Caudate nucleus (tissue), 63 donors: ENCODE measurements at places on chromosomes 1 and 21.

DNA sequence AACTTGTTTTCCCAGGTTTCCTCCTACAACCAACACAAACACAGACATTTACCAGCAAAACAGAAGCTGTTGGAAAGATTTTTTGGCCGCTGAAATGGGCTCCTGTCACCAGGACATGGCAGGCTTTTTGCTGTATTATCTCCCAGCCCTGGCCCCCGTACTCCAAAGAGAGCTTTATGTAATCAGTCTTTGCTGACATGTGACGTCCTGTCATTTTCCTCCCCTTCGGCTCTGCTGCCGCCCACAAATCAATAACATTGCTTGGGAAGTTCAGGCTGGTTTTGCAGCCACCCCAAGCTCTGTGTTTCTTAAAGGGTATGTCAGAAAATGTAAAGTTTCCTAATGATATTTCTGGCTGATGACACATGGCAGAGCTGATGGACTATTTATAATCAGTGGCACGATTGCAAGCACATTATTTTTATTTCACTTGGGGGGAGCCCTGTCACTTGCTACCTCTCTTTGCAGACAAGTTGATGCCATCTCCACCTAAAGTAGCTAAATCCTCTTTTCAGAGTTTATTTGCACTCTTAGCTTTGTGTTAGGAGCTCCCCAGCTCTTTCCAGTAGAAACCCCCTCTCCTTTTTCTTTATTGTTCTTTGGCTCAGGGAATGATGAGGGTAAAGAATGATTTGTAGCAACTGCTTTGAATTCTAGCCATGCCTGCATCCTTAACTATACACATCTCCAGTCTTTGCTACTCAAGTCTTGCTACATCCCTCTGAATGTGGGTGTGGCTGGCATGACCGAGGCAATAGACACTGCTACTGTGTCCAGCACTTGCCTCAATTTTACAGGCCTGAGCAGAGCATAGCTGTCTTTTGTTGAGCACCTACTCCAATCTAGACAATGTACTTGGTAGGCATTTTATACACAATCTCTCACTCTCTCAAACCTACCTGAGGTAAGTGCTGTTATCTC, 67.3 kb downstream of the ELAVL4 start:
- DNase-seq, result no peak

- DNase-seq, result no peak
Measured at GRCh38 chr21:44865561-44866280, 7.8 kb downstream of the PTTG1IP start.

DNA sequence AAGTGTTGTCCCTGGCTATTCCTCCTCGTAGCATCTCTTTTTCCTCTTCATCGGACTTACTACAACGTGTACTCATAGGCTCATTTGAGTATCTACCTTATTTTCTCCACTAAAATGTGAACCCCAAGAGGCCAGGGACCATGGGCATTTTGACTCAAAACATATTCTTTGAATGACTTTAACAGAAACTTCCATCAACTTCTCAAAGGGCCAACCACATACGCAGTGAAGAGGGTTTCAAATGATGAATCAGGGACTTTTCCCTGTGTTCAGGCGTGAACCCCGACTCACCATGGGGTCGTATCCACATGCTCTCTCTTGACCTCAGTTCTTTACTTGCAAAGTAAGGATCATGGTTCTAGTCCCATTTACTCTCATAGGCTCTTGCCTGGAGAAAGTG, 20.2 kb upstream of the GPR137B start:
- no peak for DNase-seq

GRCh38 chr1:191151321-191151807, 673.7 kb upstream of the BRINP3 start:
- DNase-seq, result no peak

DNA sequence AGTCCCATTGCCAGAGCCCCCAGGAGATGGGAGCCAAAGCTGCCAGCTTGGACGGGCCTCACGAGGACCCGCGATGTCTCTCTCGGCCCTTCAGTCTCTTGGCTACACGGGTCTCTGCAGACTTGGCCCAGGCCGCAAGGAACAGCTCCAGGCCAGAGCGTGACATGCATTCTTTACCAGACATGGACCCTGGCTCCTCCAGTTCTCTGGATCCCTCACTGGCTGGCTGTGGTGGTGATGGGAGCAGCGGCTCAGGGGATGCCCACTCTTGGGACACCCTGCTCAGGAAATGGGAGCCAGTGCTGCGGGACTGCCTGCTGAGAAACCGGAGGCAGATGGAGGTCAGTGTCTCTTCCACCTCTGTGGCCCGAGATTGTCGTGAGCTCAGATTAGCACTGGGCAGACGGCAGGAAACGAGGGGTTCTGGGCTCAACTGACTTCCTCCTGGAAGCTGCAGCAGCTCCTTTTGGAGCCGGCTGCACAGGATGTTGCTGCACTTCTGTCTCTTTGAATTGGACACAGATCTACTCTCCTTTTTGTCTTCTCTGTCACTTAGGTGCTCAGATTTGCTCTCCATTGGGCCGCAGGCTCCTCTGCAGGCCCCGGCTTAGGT, 68.0 kb downstream of the DISC1 start:
- DNase-seq, result no peak

DNA sequence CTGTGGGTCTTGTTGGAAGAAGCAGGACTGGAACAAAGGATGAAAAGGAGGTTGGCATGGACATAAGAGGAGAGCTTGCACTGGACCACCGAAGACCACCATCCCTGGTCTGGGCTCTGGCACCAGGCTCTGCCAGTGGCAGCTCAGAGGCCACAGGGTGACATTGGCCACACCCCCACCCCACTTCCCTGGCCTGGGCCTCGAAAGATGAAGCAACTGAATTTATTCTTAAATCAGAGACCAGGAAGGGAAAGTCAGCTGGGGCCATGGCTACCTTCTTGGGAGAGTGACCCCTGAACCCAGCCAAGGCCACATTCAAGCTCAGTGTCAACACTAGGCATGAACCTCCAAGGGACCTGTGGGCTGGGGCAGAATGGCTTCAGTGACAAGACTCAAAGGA, 4.0 kb downstream of the KLHDC7A start:
- no peak for DNase-seq

DNA sequence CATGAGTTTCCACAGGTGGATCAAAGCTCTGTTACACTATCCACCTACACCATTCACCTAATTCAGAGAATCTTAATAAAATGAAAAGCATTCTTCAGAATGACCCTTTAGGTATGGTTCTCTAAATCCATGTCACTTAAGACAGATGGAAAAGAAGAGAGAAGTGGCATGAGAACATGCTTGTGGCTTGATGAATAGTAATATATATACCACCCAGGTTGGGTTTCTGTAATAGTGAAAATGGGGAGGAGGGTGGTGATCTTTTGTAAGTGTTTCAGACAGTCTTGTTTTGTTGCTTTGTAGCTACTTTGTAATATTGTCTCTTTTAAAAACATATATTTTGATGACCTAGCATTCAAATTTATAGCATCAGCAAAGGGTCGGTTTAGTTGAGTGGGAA, 469.8 kb downstream of the USP25 start:
- DNase-seq, result no peak

DNA sequence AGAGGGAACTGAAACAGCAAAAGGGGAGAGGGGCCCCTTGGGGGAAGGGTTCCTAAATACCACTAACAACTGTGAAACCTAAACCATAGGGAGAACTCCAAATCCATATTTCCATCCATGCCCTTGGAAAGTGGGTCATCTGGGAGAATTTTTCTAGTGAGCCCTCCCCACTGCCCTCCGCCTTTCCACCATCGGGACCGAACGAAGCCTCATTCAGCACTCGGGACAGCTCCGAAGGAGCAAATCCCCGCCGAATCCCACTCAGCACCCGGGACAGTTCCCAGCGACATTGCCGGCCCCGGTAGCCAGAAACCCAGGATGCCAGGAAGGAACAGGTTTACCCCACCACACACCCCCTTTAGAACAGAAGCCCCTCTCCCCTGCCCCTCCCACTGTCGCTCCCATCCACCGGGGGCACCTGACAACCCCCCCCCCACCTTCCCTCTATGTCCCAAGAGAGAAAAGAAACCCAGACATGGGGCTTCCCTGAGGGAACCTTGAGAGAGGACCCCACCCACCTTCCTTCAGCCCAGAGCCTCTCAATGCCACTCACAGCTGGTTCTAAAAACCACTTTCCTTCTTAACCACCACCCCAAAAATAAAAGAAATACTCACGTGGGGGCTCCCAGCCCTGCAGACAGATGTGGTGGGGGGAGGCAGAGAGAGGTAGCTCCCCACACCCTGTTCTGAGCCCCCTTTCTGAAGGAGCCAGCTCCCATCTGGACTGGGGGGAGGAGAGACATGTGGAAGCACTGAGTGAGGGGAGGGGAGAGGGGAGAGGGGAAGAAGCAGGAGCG, 4.5 kb downstream of the DLGAP3 start:
- DNase-seq, result no peak

DNA sequence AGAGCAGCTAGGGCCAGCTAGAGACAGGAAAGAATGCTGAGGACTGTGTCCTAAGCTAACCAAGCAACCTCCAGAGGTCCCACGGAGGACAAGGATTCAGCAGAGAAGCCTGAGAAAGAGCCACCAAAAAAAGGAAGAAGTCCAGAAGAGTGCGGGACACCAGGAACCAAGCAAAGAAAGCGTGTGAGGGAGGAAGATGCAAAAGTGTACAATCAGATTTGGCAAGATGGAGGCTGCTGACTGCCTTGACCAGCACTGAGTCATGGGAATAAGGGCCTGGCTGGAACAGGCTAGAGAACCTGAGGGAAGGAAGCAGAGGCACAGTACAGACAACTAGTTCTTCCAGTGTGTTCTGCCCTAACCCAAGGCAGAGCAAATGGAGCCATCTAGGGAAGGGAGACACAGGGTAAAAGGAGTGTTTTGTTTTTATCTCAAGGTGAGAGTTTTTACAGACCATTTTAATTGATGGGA, 18.5 kb downstream of the TP53BP2 start:
- no peak for DNase-seq

DNA sequence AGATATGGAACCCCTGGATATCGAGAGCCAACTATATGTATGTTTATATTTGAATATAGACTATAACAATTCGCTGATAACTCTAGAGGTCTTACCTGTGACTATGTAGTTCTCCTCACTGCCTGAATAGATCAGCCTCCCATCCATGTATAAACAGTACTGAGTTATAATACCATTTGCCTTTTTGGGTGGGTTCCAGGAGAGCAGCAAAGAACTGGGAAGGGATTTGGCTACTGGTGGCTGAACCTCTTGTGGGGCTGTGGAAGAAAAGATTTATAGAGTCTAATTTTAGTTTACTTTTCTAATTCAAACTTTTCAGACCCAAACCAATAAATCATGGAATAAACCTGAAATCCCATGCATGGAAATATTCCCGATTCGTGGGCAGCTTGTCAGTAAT, 376.9 kb downstream of the USH2A start:
- no peak for DNase-seq

DNA sequence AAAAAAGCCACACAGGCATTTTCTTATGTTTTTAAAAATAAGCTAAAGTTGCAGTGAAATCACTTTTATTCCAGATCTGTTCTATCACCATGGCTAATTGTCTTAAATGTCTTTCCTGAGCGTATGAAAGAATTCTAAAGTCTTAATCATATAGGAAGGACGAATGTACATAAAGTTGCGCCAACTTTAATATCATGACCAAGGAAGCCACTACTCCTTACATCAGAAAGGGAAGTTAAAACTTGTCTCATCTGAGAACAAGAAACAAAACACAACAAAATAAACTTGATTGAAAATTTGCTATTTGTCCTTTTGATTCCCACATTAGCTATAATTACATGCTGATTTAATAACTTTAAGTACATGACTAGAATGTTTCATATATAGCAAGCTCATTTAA, 26.5 kb downstream of the CNIH4 start:
- no peak for DNase-seq

GRCh38 chr1:33292726-33293340, 28.1 kb downstream of the A3GALT2 start:
- no peak for DNase-seq

GRCh38 chr21:32147041-32147440, 131.8 kb downstream of the MIS18A start:
- no peak for DNase-seq

- no peak for DNase-seq
Measured at GRCh38 chr1:45864167-45865106, 61.0 kb downstream of the MAST2 start.

- DNase-seq, result no peak
Measured at GRCh38 chr1:69967245-69967766, 238.1 kb downstream of the LRRC40 start.
